ENCODE measurements at places on chromosomes 1 and 21. TPM values are rescaled to one million over a fixed set of nuclear protein-coding genes. Genes with fewer than 3 reads are reported as not detected.
A peak's percentile ranks its signal among the peaks of the same experiment; 100 is the strongest.

GRCh38 chr1:202135221-202135721 lies 9.3 kb downstream of the ARL8A start:
- H3K4me1 ChIP-seq, result no peaks in the 10 kb centered on the region
- no peak overlapping the region for H3K27ac ChIP-seq
- DNase-seq, result peak; percentile 24
- H3K4me3 ChIP-seq, result no peak overlapping the region

GRCh38 chr1:30856260-30856790 lies 52.2 kb downstream of the SDC3 start:
- no peaks in the 10 kb centered on the region for H3K36me3 ChIP-seq
- H3K4me3 ChIP-seq, result no peak overlapping the region
- no peak for DNase-seq
- H3K27ac ChIP-seq, result no peak overlapping the region

GRCh38 chr21:46121286-46122221 lies 23.6 kb downstream of the COL6A2 start:
- H3K27me3 ChIP-seq, result no peaks in the 10 kb centered on the region
- DNase-seq, result no peak
- H3K27ac ChIP-seq, result no peak overlapping the region

- no peaks in the 10 kb centered on the region for H3K36me3 ChIP-seq
- peaks cover 13% of the 10 kb centered on the region for H3K27me3 ChIP-seq
- H3K27ac ChIP-seq, result no peak overlapping the region
- no peaks in the 10 kb centered on the region for H3K4me1 ChIP-seq
- H3K4me3 ChIP-seq, result no peak overlapping the region
Observed at GRCh38 chr1:244826712-244827111, 8.7 kb upstream of the COX20 start.

GRCh38 chr1:31957701-31958674 lies 19.8 kb upstream of the PTP4A2 start:
- H3K4me1 ChIP-seq, result peaks cover 79% of the 10 kb centered on the region
- no peak for DNase-seq
- H3K27me3 ChIP-seq, result no peaks in the 10 kb centered on the region

- no peak for DNase-seq
- no peak overlapping the region for H3K27ac ChIP-seq
- H3K36me3 ChIP-seq, result no peaks in the 10 kb centered on the region
- no peak overlapping the region for H3K4me3 ChIP-seq
- H3K4me1 ChIP-seq, result no peaks in the 10 kb centered on the region
Observed at GRCh38 chr1:38258085-38258627, 211.6 kb upstream of the POU3F1 start.

DNA sequence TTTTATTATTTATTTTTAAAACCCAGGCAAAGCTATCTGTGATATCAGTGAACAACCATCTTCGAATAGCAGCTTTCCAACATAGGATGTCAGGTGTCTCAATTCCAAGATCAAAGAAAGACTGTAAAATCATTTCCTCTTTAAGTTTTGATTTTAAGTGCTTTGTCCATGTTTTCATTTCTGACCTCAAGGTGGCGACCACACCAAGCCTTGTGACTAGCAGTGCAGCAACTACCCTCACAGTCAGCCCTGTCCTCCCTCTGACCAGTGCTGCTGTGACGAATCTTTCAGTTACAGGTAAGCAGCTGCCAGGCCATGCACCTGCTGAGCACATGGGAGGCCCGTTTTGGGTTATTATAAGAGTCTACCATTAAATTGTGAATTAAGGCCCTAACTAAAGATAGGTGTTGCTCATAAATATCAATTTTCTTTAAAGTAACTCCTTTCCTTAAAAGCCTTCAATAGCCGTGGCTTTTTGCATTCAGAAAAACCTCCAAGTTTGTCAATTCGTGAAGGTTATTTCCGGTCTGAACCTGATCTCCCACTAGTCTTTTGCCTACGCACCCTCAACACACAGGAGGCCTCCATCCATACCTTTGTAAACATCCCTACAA lies 117.0 kb downstream of the CD247 start:
- peak; percentile 12 for DNase-seq
- H3K36me3 ChIP-seq, result peaks cover 22% of the 10 kb centered on the region
- H3K27ac ChIP-seq, result no peak overlapping the region
- H3K4me3 ChIP-seq, result no peak overlapping the region

GRCh38 chr1:97138515-97139032 lies 417.0 kb downstream of the PTBP2 start:
- H3K27ac ChIP-seq, result no peak overlapping the region
- no peak for DNase-seq
- peaks cover 5% of the 10 kb centered on the region for H3K4me1 ChIP-seq
- no peak overlapping the region for H3K4me3 ChIP-seq
- no peaks in the 10 kb centered on the region for H3K27me3 ChIP-seq
- no peaks in the 10 kb centered on the region for H3K36me3 ChIP-seq

DNA sequence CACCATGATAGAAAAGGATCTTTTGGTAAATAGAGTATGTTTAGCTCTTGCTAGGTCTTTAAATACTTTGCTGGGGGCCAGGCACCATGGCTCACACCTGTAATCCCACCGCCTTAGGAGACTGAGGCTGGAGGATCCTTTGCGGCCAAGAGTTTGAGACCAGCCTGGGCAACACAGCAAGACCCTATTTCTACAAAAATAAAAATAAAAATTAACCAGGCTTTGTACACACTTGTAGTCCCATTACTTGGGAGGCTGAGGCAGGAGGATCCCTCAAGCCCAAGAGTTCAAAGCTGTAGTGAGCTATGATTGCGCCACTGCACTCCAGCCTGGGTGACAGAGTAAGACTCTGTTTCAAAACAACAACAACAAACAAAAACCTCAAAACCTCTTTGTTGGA lies 1.1 kb upstream of the KCNE2 start:
- no peaks in the 10 kb centered on the region for H3K36me3 ChIP-seq
- peaks cover 10% of the 10 kb centered on the region for H3K4me1 ChIP-seq
- H3K27ac ChIP-seq, result no peak overlapping the region
- no peak for DNase-seq
- peaks cover 41% of the 10 kb centered on the region for H3K27me3 ChIP-seq

GRCh38 chr1:173020138-173020750 lies 30.5 kb downstream of the TNFSF18 start:
- H3K27ac ChIP-seq, result no peak overlapping the region
- H3K4me3 ChIP-seq, result no peak overlapping the region
- no peak for DNase-seq
- H3K36me3 ChIP-seq, result no peaks in the 10 kb centered on the region
- H3K27me3 ChIP-seq, result peaks cover 3% of the 10 kb centered on the region

- H3K4me1 ChIP-seq, result no peaks in the 10 kb centered on the region
- H3K36me3 ChIP-seq, result no peaks in the 10 kb centered on the region
- peaks cover 18% of the 10 kb centered on the region for H3K27me3 ChIP-seq
- DNase-seq, result no peak
- H3K4me3 ChIP-seq, result no peak overlapping the region
Observed at GRCh38 chr1:202249436-202249835, 55.8 kb downstream of the LGR6 start.

GRCh38 chr1:240136402-240136801 lies 44.7 kb downstream of the FMN2 start:
- no peak for DNase-seq
- no peaks in the 10 kb centered on the region for H3K27me3 ChIP-seq
- H3K27ac ChIP-seq, result no peak overlapping the region
- H3K36me3 ChIP-seq, result no peaks in the 10 kb centered on the region
- no peak overlapping the region for H3K4me3 ChIP-seq
- H3K4me1 ChIP-seq, result no peaks in the 10 kb centered on the region

- H3K4me1 ChIP-seq, result peaks cover 10% of the 10 kb centered on the region
- DNase-seq, result no peak
- no peak overlapping the region for H3K4me3 ChIP-seq
- no peak overlapping the region for H3K27ac ChIP-seq
- H3K36me3 ChIP-seq, result peaks cover 14% of the 10 kb centered on the region
Observed at GRCh38 chr1:231665101-231665500, 38.5 kb downstream of the DISC1 start.

DNA sequence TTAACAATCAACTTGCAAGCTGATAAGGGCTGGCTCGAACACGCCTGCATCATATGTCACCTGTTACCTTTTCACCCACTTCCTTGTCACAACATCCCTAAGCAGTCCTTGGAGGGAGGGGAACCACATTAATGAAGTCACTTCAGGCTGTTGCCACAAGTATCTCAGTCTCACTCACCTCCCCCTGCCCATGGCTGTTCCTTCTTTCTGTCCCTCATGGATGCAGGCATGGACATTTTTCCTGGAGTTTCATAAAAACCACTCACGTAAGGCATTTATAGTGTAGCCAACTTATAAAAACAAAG lies 76.8 kb upstream of the ANGPTL1 start:
- H3K4me1 ChIP-seq, result peaks cover 5% of the 10 kb centered on the region
- H3K36me3 ChIP-seq, result no peaks in the 10 kb centered on the region
- no peak overlapping the region for H3K27ac ChIP-seq
- DNase-seq, result no peak
- H3K4me3 ChIP-seq, result no peak overlapping the region
- H3K27me3 ChIP-seq, result no peaks in the 10 kb centered on the region

GRCh38 chr1:15311880-15312279 lies 64.9 kb downstream of the FHAD1 start:
- no peak for DNase-seq
- H3K4me1 ChIP-seq, result no peaks in the 10 kb centered on the region
- H3K27me3 ChIP-seq, result no peaks in the 10 kb centered on the region
- H3K4me3 ChIP-seq, result no peak overlapping the region
- no peaks in the 10 kb centered on the region for H3K36me3 ChIP-seq

- no peaks in the 10 kb centered on the region for H3K36me3 ChIP-seq
- peaks cover 18% of the 10 kb centered on the region for H3K4me1 ChIP-seq
- no peak overlapping the region for H3K27ac ChIP-seq
Observed at GRCh38 chr1:209808059-209808581, 2.2 kb upstream of the IRF6 start.

DNA sequence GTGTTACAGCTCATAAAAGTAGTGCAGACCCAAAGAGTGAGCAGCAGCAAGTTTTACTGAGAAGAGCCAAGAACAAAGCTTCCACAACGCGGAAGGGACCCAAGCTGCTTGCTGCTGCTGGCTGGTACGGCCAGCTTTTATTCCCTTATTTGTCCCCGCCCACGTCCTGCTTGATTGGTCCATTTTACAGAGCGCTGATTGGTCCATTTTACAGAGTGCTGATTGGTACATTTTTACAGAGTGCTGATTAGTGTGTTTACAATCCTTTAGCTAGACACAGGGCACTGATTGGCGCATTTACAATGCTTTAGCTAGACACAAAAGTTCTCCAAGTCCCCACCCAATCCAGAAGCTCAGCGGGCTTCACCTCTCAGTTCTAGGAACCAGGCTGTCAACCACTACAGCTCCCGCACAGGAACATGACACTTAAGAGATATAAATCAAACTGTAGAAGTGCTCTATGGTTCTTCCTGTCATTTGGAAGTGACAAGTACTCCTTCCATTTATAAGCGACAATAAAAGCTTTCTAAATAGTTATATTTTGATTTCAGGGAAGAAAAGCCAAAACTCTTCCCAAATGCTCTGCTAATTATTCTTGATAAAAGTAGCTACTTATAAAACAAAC lies 28.5 kb downstream of the RNF115 start:
- DNase-seq, result no peak
- peaks cover 27% of the 10 kb centered on the region for H3K4me1 ChIP-seq
- no peaks in the 10 kb centered on the region for H3K27me3 ChIP-seq
- no peak overlapping the region for H3K4me3 ChIP-seq
- H3K36me3 ChIP-seq, result peaks cover 48% of the 10 kb centered on the region

DNA sequence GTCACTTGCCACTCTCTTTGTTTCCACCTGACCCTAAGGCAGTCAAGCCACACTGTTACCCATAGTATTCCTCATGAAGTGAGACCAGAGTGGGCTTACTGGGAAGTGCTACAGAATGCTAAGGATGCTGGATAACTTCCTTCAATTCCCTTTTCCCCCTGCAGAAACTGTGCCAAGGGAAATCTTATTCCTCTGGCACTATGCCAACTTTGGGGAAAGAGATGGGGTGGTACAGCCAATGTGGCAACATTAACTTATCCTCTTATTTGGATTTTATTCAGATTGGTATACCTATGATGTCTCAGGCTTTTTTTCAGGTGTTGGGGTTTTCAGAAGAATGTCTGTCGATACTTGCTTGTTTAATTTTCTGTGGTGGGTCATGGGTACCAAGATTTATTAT lies 599.4 kb upstream of the PBX1 start:
- no peaks in the 10 kb centered on the region for H3K36me3 ChIP-seq
- H3K27ac ChIP-seq, result no peak overlapping the region
- H3K27me3 ChIP-seq, result no peaks in the 10 kb centered on the region

GRCh38 chr1:82059959-82060358 lies 259.2 kb downstream of the ADGRL2 start:
- no peaks in the 10 kb centered on the region for H3K36me3 ChIP-seq
- H3K27ac ChIP-seq, result no peak overlapping the region
- no peak for DNase-seq

DNA sequence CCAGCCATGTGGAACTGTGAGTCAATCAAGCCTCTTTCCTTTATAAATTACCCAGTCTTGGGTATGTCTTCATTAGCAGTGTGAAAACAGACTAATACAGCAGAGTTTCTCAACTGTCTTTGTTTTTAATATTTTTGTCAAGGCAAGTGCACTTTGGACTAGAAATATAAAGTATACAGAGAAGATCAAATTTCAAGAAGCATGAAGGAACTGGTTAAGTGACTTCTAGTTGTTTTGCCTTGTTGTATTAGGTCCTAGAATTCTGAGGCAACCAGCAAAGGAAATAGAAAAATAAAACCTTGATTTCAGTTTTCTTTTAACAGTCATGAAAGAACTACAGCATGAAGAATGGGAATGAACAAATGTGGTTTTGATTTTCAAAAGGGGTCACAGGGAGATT lies 131.1 kb upstream of the PTGFR start:
- DNase-seq, result no peak
- H3K27ac ChIP-seq, result no peak overlapping the region
- H3K4me1 ChIP-seq, result no peaks in the 10 kb centered on the region
- H3K4me3 ChIP-seq, result no peak overlapping the region

DNA sequence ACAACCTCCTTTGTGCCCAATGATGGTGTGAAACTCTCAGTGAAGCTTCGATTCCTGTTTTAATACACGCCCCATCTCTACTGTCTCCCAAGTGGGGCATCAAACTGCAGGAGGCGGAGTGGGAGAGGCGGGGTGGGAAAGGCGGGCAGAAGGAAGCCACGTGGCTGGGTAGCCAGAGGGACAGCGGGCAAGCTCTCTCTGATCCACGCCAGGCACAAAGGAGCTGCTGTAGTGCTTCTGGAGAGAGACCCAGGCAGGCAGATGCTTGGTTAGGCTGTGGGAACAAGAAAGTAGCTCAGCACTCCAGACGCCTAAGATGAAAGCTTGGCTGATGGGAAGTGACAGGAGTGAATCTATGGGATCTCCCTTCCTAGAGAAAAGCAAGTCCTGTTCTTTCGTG lies 25.7 kb downstream of the TRIM67 start:
- no peaks in the 10 kb centered on the region for H3K36me3 ChIP-seq
- no peak overlapping the region for H3K4me3 ChIP-seq
- no peak for DNase-seq
- peaks cover 8% of the 10 kb centered on the region for H3K27me3 ChIP-seq
- H3K27ac ChIP-seq, result no peak overlapping the region

The KIF26B gene
- total RNA-seq, result 0.07 TPM

The COL16A1 gene
- total RNA-seq, result not detected

The IVL gene
- total RNA-seq, result not detected

The MCOLN3 gene
- total RNA-seq, result 1.3 TPM

The CELA3B gene
- total RNA-seq, result not detected

The C4BPA gene
- total RNA-seq, result not detected

The NCF2 gene
- 5.9 TPM for total RNA-seq

The PRDM16 gene
- total RNA-seq, result not detected

The LCE2C gene
- total RNA-seq, result not detected

The BSND gene
- not detected for total RNA-seq

The HPDL gene
- 34.8 TPM for total RNA-seq
